ENCODE measurements at places on chromosomes 3 and 15.

DNA sequence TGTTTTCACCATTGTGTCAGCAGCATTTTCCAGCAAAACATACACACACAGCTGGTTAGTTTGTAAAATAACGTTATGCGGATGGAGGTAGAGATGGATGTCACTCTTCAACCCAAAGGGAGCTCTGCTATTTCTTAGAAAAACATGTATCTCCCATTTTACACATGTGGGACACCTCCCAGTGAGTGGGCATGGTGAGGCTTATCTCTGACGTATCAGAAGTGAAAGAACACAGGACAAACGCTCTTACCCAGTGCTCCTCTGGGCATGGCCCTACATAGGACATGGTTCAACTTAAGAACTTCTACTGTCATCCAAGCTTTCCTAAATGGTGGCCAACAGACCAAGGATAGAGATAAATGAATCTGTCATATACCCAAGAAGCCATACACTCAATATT, 2.1 kb downstream of the FAM240A start:
- DNase-seq = no peak

DNA sequence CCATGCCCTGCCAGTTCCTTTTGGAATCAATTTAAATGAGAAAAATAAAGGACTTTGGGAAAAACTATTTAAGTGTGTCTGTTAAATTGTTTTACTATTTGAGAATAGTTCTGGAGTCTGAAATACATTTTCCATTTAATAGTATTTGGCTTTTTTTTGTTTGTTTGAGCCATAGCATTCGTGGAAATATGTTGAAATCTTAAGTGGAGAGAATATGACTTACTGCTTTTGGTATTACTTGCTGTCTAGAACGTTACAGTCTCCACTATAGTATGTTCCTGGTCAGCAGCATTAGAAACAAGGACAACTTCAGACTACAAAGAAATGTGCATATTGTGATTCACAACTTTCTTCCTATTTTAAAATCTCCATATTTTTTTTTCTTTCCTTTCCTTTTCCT, 179.4 kb downstream of the GHSR start:
- DNase-seq = no peak

- no peak for DNase-seq
These were observed 69.6 kb upstream of the THBS1 start for GRCh38 chr15:39511000-39511915.

DNA sequence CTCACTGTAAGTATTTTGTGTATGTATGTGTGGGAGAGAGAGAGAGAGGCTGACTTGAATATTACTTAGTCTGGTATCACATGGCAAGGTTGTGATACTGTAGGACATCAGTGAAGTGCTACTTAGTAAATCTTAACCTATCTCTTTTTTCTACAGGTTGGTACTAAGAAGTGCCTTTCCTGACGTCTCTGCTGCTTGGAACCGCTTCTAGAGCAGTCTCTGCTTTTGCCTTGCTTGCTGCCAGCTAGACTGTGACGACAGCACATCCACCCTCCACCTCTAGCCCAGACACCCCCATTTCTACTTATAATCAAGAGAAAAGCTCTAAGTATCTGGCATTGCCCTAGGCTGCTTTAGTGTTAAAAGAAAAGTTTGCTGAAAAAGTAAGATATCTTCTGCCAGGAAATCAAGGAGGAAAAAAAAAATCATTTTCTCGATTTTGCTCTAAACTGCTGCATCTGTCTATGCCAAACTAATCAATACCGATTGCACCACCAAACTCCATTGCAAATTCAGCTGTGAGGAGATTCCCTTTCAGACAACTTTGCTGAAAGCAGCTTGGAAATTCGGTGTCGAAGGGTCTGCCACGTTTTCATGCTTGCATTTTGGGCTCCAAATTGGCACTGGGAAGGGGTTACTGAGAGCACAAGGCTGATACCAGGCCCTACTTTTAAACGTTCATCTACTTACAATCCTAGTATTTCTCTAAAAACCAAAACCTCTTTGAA, 30.7 kb downstream of the MBNL1 start:
- no peak for DNase-seq

- no peak for DNase-seq
These were observed 29.2 kb downstream of the PLXNA1 start for GRCh38 chr3:127012091-127012490.

DNA sequence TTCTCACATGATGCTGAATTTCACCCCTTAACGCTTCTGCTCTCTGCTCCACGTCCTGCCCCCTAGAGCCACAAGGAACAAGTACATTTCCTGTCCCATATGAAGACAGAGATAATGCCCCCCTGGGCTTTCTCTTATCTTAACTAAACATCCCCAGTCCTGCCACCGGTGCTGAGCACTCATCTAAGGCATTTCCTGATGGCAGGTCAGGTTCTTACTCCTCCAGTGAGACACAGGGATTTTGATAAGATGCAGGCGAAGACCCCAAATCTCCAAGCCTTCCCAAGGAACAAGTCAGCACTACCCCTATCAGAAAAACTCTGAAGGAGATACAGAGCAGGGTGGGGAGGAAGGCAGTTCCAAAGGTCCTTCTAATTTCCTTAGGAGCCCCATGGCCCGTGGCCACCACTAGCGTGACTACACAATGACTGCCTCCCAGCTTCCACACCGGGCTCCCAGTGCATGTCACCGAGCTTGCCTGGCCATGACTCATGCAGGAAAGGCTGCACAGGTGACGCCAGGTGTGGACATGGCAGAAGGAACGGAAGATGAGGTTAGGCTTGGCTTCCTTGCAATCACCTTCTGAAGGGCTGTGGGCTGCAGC, 152.9 kb downstream of the XXYLT1 start:
- no peak for DNase-seq

- no peak for DNase-seq
These were observed 134.8 kb upstream of the MB21D2 start for GRCh38 chr3:193052354-193053045.

DNA sequence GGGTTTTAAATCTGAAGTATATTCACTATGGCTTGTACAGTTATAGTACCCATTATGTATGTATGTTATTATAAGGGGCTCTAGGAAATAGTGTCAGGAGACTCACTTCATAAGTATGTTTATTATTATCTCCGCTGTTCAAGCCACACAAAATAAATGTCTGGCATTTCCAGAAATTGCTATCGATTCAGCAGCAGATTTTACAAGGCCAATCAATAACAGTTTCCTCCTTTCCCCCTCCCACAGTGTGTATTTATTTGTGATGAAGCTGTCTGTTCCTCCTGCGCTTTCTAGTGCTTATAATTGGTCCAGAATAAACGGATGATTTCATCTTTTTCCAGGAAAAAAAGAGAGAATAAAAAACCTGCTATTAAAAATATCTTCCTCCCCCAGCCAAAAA, 134.2 kb upstream of the LPP start:
- DNase-seq = no peak

- DNase-seq = no peak
These were observed 477.8 kb downstream of the FGF12 start for GRCh38 chr3:192249516-192249915.

Measured in right kidney (tissue), 9 donors.